ENCODE measurements at places on chromosomes 7 and 10.
A peak's percentile ranks its signal among the peaks of the same experiment; 100 is the strongest.

DNA sequence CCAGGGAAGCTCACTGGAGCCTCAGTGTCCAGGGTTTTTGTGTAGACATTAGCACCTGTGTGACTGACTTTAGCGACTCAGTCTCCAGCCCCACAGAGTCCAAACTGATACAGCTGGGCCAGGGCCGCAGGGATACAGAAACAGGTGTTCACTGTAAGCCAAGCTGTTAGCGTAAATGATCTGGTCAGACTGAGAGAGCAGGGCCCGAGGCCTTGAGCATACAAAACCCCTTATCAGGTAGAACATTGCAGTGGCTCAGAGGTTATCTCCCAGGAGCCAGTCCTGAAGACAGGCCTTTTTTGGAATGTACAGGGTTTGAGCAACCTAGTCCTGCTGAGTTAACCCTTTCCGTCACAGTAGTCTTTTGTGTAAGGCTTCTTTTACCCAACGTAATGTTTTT, 25.0 kb downstream of the LHPP start:
- no peak for DNase-seq

DNA sequence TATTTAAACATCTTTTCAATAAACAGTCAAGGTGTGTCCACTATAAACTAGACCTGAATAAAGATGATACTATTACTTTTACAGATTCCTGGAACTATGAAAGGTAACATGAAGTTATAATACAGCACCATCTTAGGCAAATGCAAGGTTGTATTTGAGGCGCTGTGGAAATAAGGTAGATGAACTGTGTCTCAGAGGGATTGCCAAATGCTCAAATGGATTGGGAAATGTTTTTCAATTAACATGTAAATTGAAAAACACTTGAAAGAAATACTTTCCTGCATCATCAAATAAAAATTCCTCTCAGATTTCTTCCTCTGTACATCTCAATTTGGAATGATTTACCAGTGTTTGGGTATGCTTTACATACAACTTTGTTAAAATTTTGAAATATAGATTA, 139.4 kb downstream of the DKK1 start:
- no peak for DNase-seq

DNA sequence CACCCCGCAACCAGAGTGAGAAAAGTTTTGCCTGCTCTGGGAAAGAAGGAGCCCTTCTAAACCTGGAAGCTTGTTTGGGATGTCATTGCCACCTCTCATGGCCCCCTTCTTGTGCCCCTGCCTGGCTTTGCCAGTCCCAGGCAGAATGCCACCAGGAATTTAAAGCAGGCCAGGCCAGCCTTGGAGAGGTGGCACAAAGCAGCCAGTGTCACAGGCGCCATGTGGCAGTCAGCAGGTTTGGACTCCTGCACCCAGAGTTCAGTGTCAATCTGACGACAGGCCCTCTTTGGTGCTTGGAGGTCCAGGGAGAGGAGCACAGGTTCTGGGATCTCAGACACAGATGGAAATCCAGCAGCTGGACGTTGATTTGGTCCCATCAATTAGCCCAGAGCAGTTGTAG, 12.7 kb downstream of the HK1 start:
- no peak for DNase-seq

GRCh38 chr10:72088889-72089575, 681 bp upstream of the SPOCK2 start:
- peak; percentile 29 for DNase-seq

DNA sequence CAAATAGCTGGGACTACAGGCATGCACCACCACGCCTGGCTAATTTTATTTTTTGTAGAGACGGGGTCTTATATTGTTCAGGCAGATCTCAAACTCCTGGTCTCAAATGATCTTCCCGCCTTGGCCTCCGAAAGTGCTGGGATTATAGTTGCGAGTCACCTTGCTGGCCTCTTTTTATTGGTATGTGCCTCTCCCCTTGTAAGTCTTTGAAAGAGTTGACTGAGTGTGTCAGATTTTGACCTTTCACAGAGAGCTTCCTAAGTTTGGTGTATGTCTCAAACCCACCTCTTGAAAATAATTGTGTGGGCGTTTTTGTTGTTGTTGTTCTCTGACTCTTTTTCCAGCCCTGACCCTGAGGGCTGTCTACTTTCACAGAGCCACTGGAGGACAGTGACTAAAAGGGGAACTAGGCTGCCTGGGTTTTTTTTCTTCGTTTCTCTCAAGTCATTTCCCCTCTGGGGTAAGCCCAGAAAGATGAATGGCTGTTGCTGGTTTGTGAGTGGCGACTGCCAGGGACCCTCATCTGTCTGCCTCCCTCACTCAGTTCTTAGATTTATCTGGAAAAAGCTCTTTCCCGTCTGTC, 262.8 kb downstream of the ZEB1 start:
- DNase-seq: no peak

GRCh38 chr7:84277628-84278224, 83.1 kb upstream of the SEMA3A start:
- no peak for DNase-seq

DNA sequence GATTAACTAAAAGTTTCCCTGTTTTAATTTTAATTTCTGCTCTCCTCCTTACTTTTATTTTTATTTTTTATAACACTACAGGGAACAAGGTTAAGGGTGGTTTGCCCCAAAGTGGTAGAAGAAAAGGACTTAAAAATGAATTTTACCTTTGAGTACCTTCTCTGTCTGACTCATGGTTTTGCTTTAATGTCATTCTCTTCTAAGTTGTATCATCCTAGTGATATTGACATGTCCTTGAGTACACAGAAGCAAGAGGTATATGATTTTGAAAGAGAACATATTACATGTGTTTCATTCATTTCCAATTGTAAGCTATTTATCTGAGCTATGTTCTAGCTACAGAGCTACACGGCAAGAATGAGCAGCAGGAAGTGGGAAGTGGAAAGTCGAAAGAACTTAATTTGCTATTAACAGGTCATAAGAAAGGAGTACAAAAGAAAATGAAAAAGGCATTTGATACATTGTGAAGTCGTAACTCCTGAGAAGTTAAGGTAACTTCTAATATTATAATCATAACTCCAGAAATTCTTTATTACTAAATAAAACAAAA, 112.5 kb downstream of the SEMA3A start:
- DNase-seq: no peak

GRCh38 chr10:100022403-100022802, 12.7 kb upstream of the DNMBP start:
- peak; percentile 36 for DNase-seq

- no peak for DNase-seq
These were observed 33.9 kb downstream of the ASB13 start for GRCh38 chr10:5632446-5632845.

GRCh38 chr10:17026686-17027485, 102.7 kb downstream of the CUBN start:
- DNase-seq: no peak

DNA sequence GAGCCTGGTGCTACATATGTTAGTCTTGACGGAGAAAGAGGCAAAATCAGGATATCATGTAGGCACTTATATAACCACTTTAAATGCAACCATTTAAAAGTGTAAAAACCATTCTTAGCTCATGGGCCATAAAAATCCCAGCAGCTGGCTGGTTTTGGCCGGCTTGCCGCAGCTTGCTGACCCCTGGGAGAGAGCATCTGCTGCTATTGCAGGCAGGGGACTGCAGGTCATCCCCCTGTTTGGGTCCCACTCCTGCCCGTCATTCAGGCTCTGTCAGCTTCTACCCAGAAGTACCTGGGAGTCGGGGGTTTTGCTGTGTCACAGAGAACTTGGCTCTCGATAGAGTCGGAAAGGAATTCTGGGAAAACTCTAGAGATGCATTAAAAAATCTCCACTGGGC, 187.4 kb downstream of the CUX1 start:
- DNase-seq: no peak

GRCh38 chr10:110040767-110041478, 33.1 kb downstream of the ADD3 start:
- no peak for DNase-seq

- peak; percentile 17 for DNase-seq
These were observed 4.8 kb downstream of the ADCYAP1R1 start for GRCh38 chr7:31056775-31057346.

- DNase-seq: no peak
These were observed 1481.3 kb downstream of the GATA3 start for GRCh38 chr10:9535744-9536143.

DNA sequence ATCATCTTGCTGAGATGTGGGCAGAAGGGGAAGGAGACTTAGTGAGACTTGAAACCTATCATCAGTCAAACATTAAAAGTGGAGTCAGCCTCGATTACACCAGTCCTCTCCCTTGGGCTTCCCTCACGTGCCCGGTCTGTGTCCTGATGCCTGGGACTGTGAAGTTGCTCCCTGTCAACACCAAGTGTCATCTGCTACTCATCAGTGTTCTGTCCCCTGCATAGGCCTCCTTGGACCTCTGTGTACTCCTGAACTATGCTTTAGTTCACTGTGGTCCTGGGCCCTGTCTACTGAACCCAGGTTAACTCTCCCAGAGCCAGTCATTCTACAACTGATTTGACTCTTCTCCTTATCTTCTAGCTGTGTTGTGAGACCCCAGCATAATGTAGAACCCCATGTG, 506.3 kb downstream of the TYW1 start:
- no peak for DNase-seq

DNA sequence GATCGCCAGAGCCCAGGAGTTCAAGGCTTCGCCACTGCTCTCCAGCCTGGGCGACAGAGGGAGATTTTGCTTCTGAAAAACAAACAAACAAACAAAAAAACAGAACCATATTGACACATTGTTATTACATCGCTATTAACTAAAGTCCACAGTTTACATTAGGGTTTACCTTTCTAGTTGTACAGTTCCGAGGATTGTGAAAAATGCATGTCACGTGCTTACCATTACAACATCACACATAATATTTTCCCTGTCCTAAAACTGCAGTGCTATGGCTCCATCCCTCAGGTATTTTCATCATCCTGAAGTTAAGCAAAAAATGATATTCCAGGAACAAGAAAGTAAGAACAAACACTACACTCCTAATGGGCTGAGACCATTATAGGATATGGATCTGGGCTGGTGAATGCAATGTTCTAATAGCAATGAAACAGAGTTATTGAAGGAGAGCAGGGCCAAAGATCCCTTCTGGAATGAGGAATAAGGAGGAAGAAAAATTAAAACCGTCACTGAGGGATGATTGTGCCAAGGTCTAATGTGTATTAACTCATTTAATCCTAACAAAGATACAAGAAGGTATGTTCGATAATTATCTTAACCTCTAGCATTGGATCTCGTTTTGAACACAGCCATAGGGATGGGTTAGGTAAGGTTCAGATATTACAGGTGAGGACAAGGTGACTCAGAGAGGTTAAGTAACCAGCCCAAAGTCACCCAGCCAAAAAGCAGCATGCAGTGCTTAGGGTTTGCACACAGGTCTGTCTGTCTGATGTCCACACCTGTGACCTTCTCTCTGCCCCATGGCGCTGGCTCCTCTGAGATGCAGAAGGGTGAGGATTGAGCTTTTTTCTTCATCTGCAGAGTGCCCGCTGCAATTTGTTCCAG, 14.0 kb upstream of the CUX1 start:
- DNase-seq: no peak

DNA sequence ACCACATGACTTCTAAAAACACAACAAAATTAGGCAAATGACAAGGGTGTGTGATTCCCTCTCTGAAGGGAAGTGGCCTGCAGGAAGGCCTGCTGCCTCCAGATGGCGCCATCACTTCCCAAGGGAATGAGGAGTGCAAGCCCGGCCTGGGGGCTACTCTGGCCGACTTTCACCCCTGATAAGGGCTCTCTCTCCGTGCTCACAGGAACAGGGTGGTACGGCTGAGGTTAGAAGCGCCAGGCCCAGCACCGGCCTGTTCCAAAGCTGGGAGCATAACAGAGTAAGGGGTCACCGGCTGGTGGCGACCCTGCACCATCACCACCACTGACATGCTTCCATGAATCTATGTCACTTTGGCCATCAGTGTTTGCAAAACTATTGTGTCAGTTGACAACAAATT, 13.1 kb downstream of the RBP3 start:
- peak; percentile 21 for DNase-seq

GRCh38 chr7:73698410-73698809, 15.0 kb downstream of the BUD23 start:
- DNase-seq: no peak

DNA sequence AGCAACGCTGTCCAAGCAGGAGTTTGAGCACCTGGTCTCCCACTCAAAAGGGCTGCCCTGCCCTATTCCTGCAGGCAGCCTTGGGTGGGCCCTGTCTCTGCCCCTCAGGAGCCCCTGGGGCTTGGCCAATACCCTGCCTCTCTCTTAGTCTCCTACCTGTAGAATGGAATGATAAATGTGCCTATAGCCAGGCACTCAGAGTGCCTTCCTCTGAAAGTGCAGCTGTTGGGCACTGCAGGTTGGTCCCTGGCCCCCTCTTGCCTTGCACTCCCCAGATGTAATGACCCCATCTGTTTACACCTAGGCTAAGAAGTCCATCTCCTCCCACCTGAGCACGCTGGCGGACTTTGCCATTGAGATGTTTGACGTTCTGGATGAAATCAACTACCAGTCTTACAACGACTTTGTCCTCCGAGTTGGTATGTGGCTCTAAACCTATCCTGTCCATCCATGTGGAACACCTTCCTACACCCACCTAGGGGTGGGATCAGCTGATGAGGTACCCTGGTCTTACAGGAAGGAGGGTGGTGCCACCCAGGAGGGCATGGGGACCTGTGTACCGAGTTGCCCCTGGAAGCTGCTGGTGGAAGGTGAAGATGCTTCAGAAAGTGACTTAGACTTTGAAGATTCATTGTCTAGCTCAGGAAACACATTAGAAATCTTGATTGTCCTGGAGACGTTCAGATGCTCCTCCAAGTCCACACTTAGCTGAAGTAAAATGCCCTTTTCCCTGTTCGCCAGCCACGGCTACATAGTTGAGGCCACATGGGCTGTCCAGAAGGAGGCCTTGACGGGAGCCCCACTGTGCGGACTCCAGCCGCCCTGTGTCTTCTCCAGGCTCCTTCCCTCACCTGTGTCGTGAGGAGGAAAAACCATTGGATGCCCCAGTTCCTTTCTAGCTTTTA, 134.1 kb downstream of the ADCY1 start:
- DNase-seq: no peak

DNA sequence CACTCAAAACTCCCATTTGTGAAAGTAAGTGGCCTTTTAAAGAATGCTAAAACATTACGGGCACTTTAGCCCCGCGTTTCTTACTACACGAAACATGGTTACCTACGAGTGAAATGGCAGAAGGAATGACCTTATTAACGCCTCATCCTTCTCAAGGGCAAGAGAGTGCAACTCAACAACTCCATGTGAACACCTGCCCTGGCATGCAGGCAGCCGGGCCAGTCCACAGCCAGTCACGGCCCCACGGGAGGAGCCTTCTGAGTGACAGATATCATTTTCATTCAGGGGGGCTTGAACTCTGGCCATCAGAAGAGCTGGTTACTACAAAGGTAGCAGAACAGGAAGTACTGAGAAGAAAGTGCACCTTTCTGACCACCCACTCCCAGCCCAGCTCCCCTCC, 236.1 kb downstream of the PTPRN2 start:
- no peak for DNase-seq

- DNase-seq: no peak
These were observed 666 bp downstream of the SVIL start for GRCh38 chr10:29634105-29634504.

GRCh38 chr10:43424416-43424815, 12.5 kb upstream of the ZNF487 start:
- no peak for DNase-seq

- no peak for DNase-seq
These were observed 13.4 kb downstream of the SLC13A4 start for GRCh38 chr7:135714534-135715009.
